Stimulated activated CD4-positive, alpha-beta T cell treated with anti-CD3 and anti-CD28 coated beads, Interleukin-1b, Interleukin-23, amount 100 ng/mL, for 24 hours (primary cell): ENCODE measurements at places on chromosomes 5 and 9.

DNA sequence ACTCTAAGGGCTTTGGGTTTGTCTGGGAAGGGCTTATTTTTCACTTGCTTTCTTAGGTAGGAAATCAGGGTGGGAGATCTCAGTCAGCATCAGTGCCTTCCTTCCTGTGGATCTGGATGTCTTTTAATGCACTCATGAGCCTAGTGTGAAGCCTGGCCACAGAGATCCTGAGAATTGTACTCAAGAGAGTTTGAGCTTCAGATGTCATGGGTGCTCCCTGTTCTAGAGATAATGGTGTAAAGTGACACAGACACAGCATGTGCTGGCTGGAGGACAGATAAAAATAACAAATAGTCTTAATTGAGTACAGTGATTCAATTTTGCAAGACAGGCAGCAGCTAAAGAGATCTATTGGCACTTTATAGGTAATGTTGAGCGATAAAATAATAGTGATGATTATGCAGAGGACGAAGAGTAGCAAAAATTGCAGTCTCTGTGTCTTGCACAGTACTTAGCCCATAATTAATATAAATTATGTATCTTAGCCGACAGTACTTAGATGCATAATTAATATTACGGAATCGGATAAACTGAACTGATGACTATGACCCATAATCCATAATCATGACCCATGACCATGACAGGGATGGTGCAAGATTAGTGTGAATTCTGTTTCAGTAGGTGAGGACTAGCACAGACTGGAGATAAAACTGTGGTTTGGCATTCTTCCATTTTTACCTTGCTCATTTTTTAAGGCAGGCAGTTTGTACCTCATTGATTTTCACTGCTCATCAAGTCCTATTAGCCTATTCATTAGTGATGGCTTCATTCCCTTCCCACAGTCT, 408.7 kb upstream of the PIK3R1 start:
- no peak for DNase-seq

DNA sequence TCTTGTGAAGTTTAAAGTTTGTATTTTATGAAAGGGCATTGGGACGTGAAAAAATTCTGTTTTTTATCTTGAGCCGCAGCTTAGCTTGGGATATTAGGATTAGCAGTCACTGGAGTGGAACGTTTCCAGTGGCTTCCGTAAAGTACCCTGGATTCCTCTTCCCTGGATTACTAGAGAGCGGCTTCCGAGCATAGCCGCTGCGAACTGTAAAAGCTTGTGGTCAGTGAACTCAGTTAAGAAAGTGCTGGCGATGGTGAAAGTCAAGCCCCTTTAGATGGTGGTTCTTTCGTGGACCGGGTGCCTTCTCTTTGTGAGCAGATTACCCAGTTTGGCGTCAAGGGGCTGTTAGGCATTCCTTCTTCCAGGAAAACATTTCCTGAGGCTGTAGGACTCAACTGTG, 168.1 kb downstream of the KDM4C start:
- DNase-seq, result no peak

- DNase-seq, result no peak
Observed at GRCh38 chr5:149635394-149635793, 54.1 kb downstream of the ARHGEF37 start.

DNA sequence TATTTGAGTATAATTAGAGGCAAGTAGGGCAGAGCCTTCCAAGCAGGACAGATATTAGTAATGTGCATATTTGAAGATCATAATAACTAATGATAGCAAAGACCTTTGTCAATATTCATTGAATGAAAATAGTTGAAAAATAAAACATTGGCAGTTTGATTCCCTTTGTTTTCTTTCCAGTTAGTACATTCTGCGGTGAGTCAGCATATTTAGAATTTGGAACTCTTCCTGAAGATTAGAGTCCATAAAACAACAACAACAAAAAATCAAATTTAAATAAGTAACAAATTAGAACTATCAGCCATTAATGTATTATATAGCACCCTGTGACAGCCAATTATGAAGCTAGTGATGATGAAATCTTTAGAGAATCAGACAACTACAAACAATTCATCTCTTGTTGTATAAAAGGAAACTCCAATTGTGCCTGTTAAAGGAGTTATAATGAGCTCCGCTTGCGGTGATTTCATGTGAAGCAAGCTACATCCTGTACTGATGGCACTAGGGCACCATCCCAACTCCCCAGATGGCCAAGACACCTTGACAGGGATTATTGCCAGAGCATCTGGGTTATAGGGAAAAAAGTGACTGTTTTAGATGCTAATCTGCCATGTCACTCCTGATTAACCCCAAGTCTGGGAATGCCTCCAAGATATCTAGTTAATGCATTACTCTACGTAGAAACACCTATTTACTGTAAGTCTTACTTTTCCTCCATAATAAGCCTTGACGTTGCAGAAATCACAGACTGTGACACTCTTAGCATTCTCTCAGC, 6.8 kb downstream of the IFNA8 start:
- no peak for DNase-seq

GRCh38 chr9:18350995-18351595, 122.9 kb upstream of the ADAMTSL1 start:
- no peak for DNase-seq

GRCh38 chr5:91301106-91301846, 81.8 kb downstream of the ARRDC3 start:
- no peak for DNase-seq

- no peak for DNase-seq
Observed at GRCh38 chr5:89293810-89294209, 410.8 kb upstream of the MEF2C start.

- no peak for DNase-seq
Observed at GRCh38 chr5:882253-883183, 10.1 kb downstream of the BRD9 start.
